Right atrium auricular region (tissue), 2 donors: ENCODE measurements at places on chromosomes 5 and 9. TPM values are rescaled to one million over a fixed set of nuclear protein-coding genes. Genes with fewer than 3 reads are reported as not detected.

Gene NFIL3
- 25.5 TPM for total RNA-seq

DNA sequence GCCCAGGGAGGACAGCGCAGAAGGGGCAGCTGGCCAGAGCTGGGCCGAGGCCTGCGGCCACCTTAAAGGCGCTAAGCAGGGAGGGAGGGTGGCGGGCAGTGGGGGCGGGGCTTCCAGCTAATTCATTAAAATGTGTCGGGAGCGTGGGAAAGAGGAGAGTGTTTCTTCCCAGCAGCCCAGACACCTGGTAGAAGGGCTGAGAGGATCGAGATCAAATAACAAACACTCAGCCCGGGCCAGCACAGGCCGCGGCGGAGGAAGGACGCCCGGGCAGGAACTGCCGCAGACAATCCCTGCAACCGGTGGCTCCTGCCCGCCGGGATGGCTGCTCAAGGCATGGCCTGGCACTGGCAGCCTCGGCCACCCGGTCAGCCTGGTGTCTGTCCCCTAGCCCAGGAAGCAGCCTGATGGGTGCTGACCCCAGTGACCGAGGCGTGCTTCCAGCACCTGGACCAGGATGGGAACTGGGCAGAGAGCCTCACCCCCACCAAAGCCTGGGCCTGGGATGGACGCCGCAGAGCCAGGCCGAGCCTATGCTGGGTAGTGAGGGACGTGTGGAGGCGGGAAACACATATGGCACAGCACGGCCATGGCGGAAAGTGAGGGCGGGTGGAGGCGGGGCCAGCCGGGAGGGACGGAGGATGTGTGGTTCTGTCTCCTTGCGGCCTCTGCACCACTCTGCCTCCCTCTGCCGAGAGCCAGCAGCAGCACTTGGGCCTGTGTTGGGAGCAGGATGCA lies 3.2 kb upstream of the NRARP start:
- no peak for DNase-seq

Gene INSL4
- not detected for total RNA-seq

Gene CDH9
- total RNA-seq = not detected

DNA sequence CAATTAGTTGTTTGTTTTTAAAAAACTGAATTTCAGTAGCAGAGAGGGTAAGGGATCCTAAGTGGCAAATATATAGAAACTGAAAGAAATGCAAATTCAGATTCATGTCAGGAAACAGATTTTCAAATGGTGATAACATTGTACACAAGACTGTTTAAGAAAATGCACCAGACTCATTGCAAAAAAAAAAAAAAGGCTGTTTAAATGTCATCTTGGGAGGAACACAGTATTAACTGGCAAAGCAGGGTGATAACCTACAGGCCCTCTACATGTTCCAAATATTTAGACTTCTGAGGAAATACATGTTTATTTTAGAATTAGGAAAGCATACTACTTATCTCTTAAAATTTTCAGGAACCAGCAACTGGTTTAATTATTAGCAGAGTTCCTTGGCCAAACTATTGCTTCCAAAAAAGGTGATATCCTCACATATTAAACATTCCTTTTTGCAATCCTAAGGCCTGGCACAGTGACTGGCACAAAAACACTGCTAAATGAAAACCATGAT lies 114.5 kb downstream of the TSSK1B start:
- no peak for DNase-seq

- no peak for DNase-seq
Measured at GRCh38 chr5:79392776-79393175, 121.2 kb downstream of the HOMER1 start.

GRCh38 chr5:64417390-64417789 lies 88.4 kb upstream of the RGS7BP start:
- no peak for DNase-seq

GRCh38 chr9:72982146-72982799 lies 29.4 kb upstream of the ALDH1A1 start:
- DNase-seq = no peak

- no peak for DNase-seq
Measured at GRCh38 chr5:146825033-146825432, 53.5 kb downstream of the PPP2R2B start.

DNA sequence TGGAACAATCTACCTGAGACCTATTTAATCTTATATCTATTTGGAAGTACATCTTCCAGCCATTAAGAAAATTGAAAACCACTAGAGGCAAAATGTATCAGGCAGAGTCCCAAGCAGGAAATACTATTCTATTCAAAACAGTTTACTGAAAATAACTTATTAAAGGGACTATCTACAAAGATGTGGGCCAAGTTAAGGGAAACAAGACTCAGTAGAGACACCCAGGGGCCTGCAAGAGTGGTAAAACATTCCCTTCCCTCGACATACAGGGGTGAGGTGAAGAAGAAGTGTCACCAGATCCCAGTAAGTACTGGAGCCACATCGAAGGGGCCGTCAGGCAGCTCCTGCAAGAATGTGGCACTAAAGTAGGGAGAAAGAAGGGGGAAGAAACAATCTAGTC lies 12.1 kb upstream of the NRG2 start:
- no peak for DNase-seq

Gene SEC24A
- total RNA-seq = 9.6 TPM

DNA sequence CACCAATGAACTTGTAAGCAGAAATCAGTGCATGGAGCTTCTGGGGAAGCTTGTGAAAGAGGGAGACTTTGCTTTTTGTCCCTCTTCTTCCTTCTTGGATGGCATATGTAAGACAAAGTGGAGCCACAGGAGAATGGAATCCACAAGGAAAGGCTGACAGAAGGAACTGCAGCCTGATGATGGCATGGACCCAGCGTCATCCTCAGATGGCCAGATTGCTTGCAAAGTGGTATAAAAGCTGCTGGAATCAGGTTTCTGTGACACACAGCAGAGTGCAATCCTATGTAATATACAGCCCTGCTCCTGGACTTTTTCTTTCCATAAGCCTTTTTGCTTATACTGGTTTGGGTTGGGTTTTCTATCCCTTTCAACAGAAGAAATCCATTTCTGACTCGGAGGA lies 31.4 kb upstream of the SPARC start:
- DNase-seq = no peak

GRCh38 chr9:118438810-118439209 lies 734.6 kb downstream of the TLR4 start:
- DNase-seq = no peak

- DNase-seq = no peak
Measured at GRCh38 chr5:73317523-73317922, 131.1 kb downstream of the FOXD1 start.

Gene CTSV
- total RNA-seq = not detected

DNA sequence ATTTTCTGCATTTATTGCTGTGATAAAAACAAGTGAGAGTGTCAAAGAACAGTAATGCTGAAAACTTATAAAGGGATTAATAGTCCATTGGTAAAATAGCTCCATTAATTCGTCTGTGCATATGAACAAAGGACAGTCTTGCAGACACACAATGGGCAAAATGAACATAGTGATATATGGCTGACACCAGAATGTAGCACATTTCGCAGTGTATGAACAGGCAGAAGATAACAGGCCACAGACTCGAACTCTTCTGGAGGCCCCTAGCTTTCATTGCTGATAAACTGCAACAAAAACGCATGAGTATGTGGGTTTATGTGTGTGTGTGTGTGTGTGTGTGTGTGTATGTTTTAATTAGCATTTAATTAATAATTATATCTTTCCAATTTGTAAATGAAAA lies 354.8 kb downstream of the TAF11L14 start:
- no peak for DNase-seq

DNA sequence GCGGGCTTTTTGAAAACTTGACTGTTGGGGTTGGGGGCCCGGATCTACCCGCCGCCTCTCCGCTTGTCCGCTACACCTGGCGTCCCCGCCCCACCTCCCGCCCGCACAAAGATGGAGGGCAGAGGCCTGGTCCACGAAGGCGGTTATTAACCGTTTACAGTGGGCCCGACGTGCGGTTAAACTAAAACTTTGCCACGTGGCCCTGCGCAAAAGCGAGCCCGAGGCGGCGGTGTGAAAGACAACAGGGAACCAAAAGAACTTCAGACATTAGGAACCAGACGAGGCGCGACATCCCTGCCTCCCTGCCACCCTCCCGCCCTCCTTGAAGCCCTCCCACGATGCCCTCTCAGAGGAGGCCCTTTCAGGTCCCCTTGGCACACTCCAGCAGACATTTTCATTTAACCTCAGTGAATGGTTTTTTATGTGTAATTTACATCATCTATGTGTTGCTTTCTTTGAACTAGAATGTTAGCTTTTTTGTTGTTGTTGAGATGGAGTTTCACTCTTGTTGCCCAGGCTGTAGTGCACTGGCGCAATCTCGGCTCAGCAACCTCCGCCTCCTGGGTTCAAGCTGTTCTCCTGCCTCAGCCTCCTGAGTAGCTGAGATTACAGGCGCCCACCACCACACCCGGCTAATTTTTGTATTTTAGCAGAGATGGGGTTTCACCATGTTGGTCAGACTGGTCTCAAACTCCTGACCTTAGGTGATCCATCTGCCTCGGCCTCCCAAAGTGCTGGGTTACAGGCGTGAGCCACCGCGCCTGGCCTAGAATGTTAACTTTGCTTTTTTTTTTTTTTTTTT lies 999 bp upstream of the HNRNPA0 start:
- no peak for DNase-seq

Gene SLC6A7
- total RNA-seq = not detected

GRCh38 chr5:137336161-137336560 lies 163.0 kb downstream of the SPOCK1 start:
- DNase-seq = no peak

DNA sequence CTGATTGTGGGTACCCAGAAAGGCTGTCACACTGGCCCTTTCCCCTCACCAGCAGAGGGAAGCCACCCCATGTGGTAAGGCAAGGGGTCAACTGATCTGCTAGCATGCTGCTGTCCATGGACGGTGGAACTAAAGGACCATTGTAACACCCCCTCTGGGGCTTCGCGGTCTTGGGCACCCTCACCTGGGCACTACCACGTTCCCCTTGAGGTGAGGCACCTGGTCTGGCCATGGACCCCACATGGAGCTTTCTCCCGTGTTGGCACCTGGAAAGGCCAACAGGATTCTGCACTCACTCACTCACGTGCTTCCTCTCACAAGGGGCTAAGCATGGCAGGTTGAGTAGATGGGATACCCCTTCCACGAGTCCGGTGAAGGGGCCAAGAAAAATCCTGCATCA lies 72.0 kb upstream of the RFX3 start:
- no peak for DNase-seq

DNA sequence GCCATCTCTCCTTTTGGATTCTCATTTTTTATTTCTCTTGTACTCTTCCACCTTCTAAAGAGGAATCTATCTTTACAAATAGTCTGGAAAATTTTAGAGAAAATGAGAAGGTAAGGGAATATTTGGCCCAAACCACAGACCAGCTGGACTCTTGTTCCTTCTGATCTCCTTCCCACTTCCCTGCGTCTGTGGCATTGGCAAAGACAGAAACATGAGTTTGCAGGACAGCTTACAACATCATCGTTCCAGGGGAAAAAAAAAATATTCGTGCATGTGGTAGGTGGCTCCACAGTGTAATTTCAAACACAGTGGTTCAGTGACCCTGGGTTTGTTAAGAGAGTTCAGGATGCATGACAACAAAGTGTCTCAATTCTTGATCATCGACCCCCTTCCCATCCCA lies 755.0 kb downstream of the DNAH5 start:
- DNase-seq = no peak

- DNase-seq = no peak
Measured at GRCh38 chr9:32351845-32352244, 32.6 kb upstream of the ACO1 start.

DNA sequence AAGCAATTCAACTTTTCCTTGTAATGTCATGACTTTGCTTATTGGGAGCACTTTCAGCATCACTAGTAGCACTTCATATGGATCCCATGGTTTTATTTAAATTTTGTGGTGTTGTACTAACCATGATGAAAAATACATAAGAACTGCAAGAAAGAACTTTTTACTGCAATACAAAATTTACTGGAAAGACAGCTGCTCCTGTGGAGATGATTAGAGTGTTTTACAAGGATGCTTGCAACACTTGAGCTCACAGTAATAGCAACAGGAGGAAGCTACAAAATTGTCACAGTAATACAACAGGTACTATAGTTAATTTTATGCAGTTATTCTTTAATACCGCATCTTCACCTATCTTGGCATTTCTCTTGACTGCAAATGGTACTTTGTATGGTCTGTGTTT lies 158.3 kb upstream of the TSLP start:
- no peak for DNase-seq

DNA sequence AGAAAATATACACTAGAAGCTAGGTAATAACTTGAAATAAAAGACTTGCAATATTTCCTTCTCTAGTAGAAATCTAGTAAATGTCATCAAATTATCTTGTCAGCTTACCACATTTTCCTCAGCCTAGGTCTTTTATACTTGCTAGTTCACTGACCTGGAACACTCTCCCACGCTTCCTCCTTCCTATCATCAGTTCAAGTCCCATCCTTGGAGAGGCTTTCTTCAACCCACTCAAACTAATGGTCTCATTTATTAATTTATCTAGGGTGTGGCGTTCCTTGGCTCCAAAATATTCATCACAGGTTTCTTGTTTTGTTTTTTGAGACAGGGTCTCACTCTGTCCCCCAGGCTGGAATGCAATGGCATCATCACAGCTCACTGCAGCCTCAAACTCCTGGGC lies 2.9 kb downstream of the FAM13B start:
- DNase-seq = no peak

- DNase-seq = no peak
Measured at GRCh38 chr5:176959051-176959450, 47.5 kb downstream of the UIMC1 start.

GRCh38 chr5:11139217-11139865 lies 378.3 kb upstream of the DAP start:
- no peak for DNase-seq

- DNase-seq = no peak
Measured at GRCh38 chr5:151026679-151027078, 6.3 kb downstream of the GPX3 start.

DNA sequence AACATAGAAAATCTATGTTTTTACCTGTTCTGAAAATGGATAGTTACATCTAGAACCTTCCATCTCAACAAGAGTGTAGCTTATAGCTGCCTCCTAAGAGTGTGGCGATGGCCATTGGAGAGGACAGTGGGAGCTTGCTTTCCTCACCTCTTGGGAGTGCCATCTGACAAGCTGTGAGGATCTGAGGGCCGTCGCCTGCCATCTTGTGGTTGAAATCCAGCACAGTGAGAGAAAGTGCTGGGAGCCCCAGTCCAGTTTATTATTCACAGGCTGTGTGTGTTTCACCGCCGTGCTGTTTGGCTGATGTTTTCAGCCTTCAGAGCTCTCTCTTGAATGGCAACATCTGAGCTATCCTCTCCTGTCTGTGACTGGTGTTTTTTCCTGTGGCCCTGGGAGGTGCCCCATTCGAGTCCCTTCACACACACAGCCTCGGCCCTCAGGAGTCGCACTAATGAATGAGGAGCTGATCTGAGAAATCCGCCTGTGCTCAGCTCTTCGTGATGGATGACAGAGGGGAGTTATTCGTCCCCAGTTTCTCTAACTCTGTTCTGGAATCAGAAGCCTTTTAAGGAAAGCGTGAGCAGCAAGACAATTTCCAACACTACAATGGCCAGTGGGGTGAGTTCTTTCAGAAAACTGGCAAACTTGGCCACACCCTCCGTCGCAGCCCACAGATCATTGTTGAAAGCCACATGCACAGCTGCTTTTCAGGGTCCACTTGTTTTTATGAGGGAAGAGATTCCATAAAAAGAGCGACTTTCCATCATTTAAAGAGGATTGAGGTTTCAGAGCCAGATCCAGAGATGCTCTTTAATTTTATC lies 170.3 kb downstream of the PDZD2 start:
- peak; percentile 83 for DNase-seq

GRCh38 chr9:90578126-90578815 lies 64.4 kb downstream of the DIRAS2 start:
- DNase-seq = no peak

GRCh38 chr5:81826128-81826527 lies 75.2 kb upstream of the SSBP2 start:
- DNase-seq = no peak

- no peak for DNase-seq
Measured at GRCh38 chr5:110341836-110342235, 384.6 kb downstream of the TMEM232 start.
